Endothelial cell (in vitro differentiated cells): ENCODE measurements at places on chromosomes 12 and 14. TPM values are rescaled to one million over a fixed set of nuclear protein-coding genes. Genes with fewer than 3 reads are reported as not detected.

Gene POTEG
- total RNA-seq, result not detected

Gene MDP1
- total RNA-seq, result 17.4 TPM

Gene MMP14
- total RNA-seq, result 819 TPM

Gene RDH12
- 0.44 TPM for total RNA-seq

Gene SUSD6
- 71.5 TPM for total RNA-seq

Gene MYF5
- not detected for total RNA-seq

Gene RNASE11
- 0.31 TPM for total RNA-seq

Gene TAS2R31
- 3.1 TPM for total RNA-seq

Gene LRRC23
- 5.7 TPM for total RNA-seq

Gene VAMP1
- total RNA-seq, result 5.5 TPM

Gene TNFAIP2
- 163 TPM for total RNA-seq

Gene ADAM20
- total RNA-seq, result 1.2 TPM

Gene KRT82
- not detected for total RNA-seq

Gene GALNT8
- total RNA-seq, result 31.6 TPM

Gene SIX1
- 0.41 TPM for total RNA-seq

Gene TMBIM6
- 571 TPM for total RNA-seq

Gene SEC23A
- 44.1 TPM for total RNA-seq
